ENCODE measurements at places on chromosomes 2 and 18.
A peak's percentile ranks its signal among the peaks of the same experiment; 100 is the strongest.

GRCh38 chr2:65320042-65320725 is 92.6 kb downstream of the ACTR2 start:
- no peak for DNase-seq

GRCh38 chr2:120661551-120661950 is 74.1 kb upstream of the GLI2 start:
- no peak for DNase-seq

- DNase-seq, result no peak
These were observed 15.4 kb upstream of the DSEL start for GRCh38 chr18:67531929-67532328.

- DNase-seq, result no peak
These were observed 5.9 kb downstream of the SLC9A4 start for GRCh38 chr2:102478686-102479470.

DNA sequence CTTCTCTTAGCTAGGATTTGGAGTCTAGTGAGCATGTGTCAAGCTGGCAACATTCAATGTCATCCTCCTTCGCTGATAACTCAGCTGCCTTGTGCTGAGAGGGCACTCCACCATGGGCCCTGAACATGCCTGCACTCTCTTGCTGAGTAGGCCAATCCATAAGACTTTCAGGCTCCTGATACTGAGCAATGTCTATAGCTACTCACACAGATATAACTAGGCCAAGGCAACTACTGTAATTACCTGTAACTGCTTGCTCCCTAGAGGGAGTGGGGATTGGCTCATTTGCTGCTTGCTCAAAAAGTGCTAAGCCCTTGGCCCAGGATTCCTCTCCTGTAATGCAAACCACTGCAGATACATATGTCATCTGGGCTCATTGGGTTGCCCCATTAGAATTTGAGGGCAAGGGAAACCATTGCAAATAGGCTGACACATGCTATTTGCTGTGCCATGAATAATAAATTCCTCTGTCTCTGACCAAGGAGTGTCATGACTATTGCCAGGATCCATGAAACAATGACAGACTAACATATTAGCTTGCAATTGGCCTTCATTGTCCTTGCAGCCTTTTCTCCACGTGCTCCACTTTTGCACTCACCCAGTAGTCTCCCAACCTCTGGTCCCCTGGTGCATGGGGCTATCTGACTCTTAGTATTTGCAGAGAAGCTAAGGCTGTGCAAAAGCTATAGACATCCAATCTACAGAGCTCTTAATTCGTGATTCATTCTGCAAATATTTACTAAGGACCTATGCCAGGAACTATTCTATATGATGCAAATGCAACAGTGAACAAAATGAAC is 36.9 kb upstream of the BMPR2 start:
- no peak for DNase-seq

- DNase-seq, result no peak
These were observed 501.7 kb upstream of the TCF4 start for GRCh38 chr18:56089612-56090258.

GRCh38 chr2:84640411-84640810 is 124.1 kb downstream of the DNAH6 start:
- no peak for DNase-seq

GRCh38 chr2:216677439-216678097 is 17.8 kb downstream of the IGFBP5 start:
- no peak for DNase-seq

DNA sequence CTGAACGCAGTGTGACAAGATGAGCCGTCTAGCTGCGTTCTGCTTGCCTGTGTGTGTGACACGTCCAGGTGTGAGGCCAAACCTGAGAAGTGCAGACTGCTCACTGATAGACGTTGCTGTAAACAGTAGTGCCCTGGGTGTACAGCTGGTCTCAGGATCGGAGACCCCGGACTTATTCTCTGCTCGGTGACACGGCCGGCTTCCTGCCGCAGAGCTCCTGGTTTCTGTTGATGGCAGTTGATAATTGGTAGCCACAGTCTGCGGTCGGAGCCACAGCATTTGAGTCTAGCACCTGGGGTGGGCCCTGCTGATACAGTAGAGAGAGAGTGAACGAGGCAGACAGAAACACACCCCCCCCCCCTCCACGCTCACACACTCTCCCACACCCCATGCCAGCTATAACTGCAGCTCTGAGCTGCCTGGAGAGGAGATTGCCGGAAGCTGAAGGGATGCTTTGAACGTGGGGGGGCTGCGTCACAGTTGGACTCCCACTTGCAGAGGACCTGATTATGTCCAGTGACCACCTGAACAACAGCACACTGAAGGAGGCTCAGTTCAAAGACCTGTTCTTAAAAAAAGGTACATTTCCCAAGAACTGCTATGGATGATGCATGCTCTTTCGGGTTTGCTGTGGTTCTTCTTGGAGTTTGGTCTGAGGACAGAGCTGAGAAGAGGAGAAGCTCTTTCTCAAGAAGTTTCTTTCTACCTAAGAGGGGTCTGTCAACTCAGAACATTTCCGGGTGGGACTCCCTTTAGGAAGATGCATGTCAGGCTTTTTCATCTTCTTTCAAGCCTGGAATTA is 114.0 kb downstream of the FAM210A start:
- DNase-seq, result peak; percentile 78

DNA sequence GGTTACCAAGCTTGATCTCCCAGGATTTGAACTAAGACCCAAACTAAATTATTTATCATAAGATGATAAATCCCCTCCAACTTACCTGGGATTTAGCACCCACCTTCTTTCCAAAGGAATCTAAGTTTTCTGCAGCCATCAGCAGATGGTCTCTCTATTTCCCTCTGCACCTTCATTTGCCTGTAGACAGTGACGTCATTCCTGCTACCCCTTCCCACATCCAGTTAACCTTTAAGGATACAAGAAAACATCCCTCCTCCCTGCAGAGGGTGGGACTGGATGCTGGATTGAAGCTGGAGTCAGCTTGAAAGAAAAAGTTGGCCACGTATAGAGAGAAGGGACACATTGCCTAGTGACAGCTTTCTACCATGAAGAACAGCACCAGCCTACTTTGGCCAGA is 3.7 kb upstream of the DNER start:
- DNase-seq, result no peak

GRCh38 chr2:18925296-18925695 is 335.9 kb upstream of the NT5C1B start:
- no peak for DNase-seq

- peak; percentile 50 for DNase-seq
These were observed 4.9 kb upstream of the PDCD1 start for GRCh38 chr2:241863536-241863954.

DNA sequence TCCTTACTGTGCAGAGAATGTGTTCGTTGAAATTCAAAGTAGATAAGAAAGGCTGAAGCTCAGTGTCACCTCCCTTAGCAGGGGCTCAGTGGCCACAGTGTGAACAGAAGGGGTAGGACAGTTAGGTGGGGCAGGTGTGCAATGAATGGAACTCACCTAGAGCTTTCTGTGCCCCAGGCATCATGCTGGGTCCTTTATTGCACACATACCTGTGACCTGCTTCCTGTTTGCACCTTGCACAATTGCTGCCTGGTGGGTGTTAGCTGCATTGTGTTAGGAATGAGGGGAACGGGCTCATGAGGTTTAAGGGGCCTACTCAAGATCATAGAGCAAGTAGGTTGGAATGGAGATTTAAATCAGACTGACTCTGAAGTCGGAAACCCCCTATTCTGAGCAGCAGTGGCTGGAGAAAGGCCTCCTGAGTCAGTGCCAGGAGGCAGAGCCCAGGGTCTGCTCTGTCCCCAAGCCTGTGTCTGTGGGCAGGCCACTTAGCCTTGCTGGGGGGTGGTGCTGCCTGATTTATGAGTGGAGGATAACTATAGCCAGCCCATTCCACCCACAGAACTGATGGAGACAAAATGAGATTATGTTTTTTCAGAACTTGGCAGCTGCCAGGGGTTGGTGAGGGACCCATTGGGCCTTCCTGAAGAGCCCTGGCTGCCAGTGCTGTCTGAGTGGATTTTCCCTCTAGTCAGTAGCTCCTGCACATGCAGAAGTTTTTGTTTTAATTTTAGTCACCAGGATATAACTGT is 76.2 kb downstream of the NPAS2 start:
- no peak for DNase-seq

DNA sequence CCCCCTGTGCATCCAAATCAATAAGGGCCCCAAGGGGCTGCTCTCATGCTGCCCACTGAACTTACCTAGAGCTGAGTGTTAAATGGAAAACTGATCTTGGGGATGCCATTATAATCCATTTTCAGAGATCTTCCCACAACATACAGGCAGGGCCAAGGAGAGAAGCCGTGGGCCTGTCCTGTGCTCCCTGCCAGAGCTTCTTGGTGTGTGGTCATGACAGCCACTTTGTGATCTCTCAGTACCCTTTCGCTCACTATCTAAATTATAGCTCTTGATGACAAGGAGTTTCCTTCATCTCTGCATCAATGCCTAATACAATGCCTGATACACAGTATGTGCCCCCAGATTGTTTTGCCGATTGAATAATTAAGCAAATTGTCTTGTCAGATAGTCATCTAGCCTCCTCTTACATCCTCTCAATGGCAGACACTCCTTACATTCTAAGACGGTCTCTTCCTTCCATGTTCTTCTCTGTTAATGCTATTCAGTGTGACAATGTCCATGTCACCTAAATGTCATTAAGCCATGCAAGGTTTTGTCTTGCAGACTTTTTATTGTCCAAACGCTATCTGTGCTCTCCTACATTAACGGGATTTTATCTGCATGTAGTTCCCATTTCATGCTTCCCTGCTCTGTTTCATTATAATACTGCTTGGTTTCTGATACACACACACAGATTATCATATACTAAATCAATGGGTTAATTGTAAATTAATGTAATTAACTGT is 5.9 kb downstream of the CSRNP3 start:
- no peak for DNase-seq

GRCh38 chr2:120312860-120313694 is 32.9 kb upstream of the INHBB start:
- DNase-seq, result peak; percentile 80

GRCh38 chr2:186059096-186059495 is 320.5 kb downstream of the FSIP2 start:
- DNase-seq, result no peak

GRCh38 chr2:101036562-101036961 is 34.5 kb downstream of the RPL31 start:
- no peak for DNase-seq

Data from activated naive CD4-positive, alpha-beta T cell treated with anti-CD3 and anti-CD28 coated beads, Interleukin-2, amount 50 U/mL, for 72 hours (primary cell).